ENCODE measurements at places on chromosomes 6 and 20.

- DNase-seq = no peak
Measured at GRCh38 chr6:150069706-150070105, 785 bp upstream of the ULBP3 start.

DNA sequence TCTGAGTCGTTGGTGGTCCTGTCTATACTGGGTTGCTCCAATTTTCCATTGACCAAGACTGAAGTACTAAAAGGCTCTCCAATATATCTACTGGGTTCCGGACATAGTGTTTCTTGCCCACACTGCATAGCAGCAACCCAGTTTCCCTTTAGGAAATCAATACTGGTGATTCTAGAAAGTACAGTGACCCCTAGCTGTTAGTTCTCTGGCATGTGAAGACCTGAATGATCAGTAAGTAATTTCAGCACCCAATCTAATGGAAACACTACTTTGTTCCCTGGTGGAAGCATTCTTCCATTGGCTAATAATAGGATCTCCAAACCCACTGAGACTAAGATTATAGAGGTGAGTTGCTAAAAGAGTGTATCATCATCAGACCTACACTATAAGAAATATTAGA, 40.8 kb upstream of the STMND1 start:
- DNase-seq = no peak

DNA sequence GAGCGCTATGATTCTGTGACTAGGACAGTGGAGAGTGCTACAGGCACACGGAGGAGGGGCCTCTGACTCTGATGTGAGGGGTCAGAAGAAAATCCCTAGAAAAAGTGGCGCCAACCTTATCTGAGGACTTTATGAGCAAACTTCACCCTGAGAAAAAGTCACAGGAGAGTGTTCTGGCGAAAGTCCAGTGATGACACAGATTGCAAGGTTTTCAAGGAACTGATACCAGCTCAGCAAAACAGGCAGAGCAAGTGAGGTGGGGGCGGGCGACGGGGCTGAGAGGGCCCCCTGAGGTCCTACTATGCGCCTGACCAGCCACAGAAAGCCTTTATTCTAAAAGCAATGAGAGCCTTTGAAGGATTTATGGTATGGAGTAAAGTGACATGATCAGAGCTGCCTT, 73.3 kb downstream of the SLC22A23 start:
- no peak for DNase-seq

- no peak for DNase-seq
Measured at GRCh38 chr6:143564484-143565017, 53.0 kb upstream of the FUCA2 start.

GRCh38 chr6:24504649-24505586, 10.1 kb downstream of the ALDH5A1 start:
- no peak for DNase-seq

GRCh38 chr20:4916971-4917881, 84.1 kb downstream of the SLC23A2 start:
- peak; percentile 26 for DNase-seq

GRCh38 chr6:5132731-5133130, 47.6 kb downstream of the PPP1R3G start:
- DNase-seq = no peak

- no peak for DNase-seq
Measured at GRCh38 chr6:129110690-129111343, 227.9 kb downstream of the LAMA2 start.

DNA sequence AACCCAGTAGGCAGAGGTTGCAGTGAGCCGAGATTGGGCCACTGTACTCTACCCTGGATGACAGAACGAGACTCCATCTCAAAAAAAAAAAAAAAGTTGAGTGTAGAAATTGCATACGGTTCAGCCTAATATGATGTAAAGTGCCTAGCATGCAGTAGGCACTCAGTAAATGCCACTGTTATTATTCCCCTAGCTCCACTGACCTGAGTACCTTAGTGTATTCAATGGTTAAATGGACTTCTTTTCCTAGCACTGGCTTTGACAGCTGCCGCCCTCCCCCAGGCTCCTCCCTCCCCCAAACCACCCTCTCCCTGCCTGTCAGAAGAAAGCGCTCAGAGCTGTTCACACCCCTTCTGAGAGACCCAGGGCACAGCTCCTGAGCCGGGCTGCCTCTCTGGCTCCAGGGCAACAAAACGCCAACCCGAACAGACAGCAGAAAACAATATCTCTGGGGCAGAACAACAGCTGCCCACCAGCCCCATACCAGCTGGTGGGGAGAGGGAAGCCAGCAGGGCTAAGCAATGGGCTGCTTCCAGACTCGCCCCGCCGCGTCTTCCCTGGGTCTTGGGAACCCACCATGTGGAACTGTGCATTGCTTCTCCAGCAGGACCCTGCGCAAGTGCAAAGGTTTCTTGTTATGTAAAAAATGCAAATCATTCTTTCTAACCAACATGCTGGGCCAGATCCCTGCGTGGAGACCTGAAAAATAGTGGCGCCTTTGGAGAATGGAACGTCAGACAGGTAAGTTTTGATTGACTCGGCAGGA, 4.5 kb downstream of the CPNE5 start:
- DNase-seq = no peak

DNA sequence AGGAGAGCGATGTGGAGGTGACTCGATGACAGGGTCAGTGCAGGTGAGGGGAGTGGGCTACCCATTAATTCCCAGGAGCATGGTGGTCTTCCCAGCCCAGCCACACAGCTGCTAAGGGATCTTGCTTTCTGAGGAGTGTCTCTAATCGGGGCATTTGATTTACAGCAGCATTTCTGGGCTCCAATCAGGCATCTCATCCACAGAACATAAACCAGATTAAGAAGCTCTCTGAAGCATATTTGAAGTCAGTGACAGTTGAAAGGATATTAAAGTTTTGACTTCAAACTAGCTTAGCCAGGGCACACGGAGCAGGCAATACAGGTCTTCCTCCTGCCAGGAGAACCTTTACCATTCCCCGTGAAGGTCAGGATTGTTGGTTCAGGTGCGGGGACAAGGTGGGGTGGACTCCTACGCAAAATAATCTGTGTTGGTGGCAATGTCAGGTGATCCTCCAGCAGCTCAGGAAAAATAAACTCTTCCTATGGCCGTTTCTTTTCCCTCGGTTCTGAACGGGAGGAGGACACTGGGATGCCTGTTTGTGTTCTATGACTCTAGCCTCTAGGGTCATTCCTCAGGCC, 39.9 kb upstream of the ZNF831 start:
- DNase-seq = no peak

DNA sequence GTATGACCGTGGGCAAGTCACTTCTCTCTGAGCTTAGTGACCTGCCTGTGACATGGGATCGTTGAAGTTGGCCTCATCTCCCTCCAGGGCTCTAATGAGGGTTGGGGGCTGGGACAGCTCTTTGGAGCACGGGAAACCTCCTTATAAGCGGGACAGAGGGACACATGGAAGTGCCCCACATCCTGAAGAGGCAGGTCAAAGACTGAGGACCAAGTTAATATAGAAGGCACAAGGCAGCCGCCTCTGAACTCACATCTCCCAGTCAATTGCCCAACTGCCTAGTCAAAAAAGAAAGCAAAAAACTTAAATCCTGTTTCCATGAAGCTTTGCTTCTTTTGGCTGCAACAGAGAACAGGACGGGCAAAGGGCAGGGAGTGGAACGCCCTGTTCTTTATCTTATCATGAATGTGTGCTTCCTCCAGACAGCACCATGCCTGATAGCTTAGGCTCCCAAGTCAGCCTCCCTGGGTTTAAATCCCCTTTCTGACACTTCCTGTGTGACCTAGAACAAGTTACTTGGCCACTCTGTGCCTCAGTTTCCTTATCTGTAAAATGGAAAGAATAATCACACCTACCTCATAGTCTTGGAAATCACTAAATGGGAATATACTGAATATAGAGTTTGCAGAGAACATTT, 27.1 kb downstream of the LBP start:
- no peak for DNase-seq

DNA sequence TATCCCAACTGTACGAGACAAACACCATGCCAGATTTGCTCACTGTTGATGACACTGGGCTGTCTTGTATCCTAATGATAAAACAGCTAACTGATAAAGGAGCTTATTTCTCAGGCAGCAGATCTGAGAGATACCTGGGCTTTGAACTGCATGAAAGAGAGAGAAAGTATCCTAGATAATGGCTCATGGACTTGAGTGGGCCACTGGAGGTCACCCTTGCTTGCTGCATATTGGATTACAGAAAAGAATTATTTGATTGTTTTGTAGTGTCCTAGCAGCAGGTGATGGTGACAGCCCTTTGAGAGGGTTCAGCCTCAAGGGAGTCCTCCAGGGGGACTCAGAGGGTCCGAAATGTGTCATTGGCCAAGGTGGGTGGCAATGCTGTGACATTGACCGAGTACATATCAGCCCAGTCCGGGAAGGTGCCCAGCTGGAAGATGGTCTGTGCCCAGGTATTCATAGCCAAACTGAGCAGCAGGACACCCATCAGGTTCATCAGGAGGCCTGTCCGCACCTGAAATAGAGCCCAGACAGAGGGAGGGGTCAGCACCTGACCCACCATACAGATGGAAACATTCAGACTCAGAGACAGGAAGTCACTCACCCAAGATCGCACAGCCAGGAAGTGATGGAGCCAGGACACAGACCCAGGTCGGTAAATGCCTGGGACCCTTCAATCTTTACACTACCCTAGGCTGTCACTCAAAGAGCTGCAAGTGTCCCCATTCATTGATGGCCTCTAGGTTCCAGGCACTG, 9.4 kb upstream of the OCSTAMP start:
- DNase-seq = no peak

GRCh38 chr6:106163966-106164877, 78.1 kb downstream of the PRDM1 start:
- DNase-seq = peak; percentile 71

- peak; percentile 68 for DNase-seq
Measured at GRCh38 chr6:134707342-134708031, 242.4 kb downstream of the ALDH8A1 start.

GRCh38 chr6:3940703-3941102, 91.5 kb downstream of the FAM50B start:
- no peak for DNase-seq

DNA sequence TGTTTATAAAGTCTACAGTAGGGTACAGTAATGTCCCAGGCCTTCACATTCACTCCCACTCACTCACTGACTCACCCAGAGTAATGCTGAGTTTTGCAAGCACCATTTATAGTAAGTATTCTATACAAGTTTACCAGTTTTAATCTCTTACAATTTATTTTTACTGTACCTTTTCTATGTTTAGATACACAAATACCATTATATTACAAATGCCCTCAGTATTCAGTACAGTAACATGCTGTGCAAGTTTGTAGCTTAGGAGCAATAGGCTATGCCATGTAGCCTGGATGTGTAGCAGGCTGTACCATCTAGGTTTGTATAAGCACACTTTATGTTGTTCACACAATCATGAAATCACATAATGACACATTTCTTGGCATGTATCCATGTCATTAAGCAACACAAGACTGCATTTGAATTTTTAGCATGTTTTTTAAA, 673.6 kb downstream of the CD109 start:
- DNase-seq = peak; percentile 83

DNA sequence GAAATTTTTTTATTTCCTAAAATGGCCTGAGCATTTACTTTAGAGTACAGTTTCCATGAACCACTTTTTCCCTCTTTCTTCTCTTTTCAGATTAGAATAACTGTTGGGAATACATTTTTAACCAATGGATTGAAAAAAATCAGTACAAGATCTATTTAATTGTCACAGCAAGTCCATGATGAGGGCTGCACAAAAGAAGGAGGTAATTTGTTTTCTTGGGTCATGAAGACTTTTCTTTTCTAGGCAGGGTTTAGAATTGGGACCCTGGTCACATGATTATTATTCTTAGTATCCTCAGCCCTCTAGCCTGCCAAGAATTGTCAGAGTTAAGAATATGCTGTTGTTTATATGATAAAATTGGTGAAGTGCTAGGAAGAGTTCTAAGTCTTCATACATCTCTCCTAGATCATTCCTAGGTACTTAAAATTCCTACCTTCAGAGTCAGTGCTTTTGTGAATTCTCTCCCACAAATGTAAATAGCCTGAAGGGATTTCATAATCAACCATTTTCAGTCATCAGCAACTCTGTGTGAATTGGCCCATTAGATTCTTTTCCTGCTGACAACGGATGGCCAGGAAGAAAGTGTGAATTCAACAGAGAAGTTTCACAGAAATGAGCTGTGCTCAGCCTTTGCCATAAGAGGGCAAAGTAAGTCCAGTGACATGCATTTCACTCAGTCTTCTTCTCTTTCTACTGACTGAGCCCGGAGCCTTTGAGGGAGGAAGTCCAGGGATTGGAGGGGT, 32.4 kb upstream of the TPBG start:
- DNase-seq = peak; percentile 72

DNA sequence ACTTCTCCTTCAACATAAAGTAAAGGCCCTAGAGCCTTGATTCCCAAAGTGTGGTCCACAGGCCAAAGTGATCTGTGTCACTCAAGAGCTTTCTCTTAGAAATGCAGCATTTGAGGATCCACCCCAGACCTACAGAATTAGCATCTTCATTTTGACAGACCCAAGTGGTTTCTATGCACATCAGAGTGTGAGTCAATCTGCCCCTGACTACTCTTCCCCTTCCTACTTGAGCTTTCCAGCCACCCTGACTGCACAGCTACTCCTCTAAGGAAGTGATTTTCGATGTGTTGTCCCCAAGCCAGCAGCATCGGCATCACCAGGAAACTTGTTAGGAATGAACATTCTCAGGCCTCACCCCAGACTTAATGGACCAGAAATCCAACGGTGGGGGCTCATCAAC, 2.6 kb downstream of the MEP1A start:
- DNase-seq = no peak

- DNase-seq = no peak
Measured at GRCh38 chr6:53349209-53349693, 501 bp upstream of the ELOVL5 start.

GRCh38 chr20:50003253-50003656, 20.5 kb downstream of the SNAI1 start:
- DNase-seq = peak; percentile 81

- DNase-seq = no peak
Measured at GRCh38 chr6:42726026-42726425, 3.6 kb upstream of the PRPH2 start.

DNA sequence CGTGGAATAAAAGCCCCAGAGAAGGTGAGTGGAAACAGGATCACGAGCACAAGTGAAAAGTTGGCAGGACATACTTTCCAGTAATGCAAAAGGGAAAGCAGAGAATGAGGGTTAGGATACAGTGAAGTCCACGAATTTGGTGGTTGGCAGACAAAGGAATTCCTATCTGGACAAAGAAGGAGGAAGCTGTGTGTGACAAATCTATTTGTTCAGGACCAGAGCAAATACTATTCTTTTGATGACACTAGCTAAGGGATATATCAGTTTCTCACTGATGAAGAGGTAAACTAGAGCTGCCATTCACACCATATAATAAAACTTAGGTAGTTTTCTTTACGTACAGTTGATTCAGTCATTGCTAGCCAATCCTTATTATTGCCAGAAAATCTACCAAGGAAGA, 156.8 kb upstream of the GRIK2 start:
- DNase-seq = no peak

GRCh38 chr6:53487080-53487479, 57.8 kb downstream of the GCLC start:
- DNase-seq = no peak

- DNase-seq = peak; percentile 26
Measured at GRCh38 chr6:139519571-139520031, 145.2 kb upstream of the CITED2 start.

GRCh38 chr6:1597121-1597744, 12.5 kb upstream of the FOXC1 start:
- DNase-seq = no peak
